ENCODE measurements at places on chromosomes 6 and 20. TPM values are rescaled to one million over a fixed set of nuclear protein-coding genes. Genes with fewer than 3 reads are reported as not detected.

FNDC11 gene
- total RNA-seq = 1.3 TPM

NKX2-2 gene
- not detected for total RNA-seq

SRMS gene
- total RNA-seq = 0.35 TPM

TFAP2C gene
- total RNA-seq = 10.8 TPM

NPBWR2 gene
- total RNA-seq = not detected

SLC26A8 gene
- total RNA-seq = not detected
